Activated naive CD8-positive, alpha-beta T cell treated with anti-CD3 and anti-CD28 coated beads, Interleukin-2, amount 10 ng/mL, durations not matched to agents 7 days and 5 days (primary cell): ENCODE measurements at places on chromosomes 11 and 22.

DNA sequence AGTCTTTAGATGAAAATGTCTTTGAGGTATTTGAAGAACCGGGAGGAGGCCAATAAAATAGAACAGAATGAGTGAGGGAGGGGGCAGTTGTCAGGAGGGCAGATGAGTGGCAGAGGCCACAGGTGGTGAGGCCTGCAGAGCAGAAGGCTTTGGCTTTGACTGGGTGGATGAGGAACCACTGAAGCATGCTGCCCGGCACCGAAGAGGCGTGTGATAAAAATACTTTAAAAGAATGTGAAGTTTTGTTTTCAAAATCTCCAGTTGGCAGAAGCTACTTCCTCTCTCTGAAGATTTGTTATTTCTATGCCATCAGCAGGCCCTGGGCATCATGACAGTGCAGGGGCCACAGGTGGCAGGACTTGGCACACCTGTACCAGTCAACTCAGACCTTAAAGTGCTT is 6.3 kb downstream of the MS4A12 start:
- peaks cover 78% of the 10 kb centered on the region for H3K27me3 ChIP-seq
- H3K4me1 ChIP-seq, result peaks cover 3% of the 10 kb centered on the region
- no peak overlapping the region for H3K27ac ChIP-seq
- no peak overlapping the region for H3K4me3 ChIP-seq
- no peak for DNase-seq

DNA sequence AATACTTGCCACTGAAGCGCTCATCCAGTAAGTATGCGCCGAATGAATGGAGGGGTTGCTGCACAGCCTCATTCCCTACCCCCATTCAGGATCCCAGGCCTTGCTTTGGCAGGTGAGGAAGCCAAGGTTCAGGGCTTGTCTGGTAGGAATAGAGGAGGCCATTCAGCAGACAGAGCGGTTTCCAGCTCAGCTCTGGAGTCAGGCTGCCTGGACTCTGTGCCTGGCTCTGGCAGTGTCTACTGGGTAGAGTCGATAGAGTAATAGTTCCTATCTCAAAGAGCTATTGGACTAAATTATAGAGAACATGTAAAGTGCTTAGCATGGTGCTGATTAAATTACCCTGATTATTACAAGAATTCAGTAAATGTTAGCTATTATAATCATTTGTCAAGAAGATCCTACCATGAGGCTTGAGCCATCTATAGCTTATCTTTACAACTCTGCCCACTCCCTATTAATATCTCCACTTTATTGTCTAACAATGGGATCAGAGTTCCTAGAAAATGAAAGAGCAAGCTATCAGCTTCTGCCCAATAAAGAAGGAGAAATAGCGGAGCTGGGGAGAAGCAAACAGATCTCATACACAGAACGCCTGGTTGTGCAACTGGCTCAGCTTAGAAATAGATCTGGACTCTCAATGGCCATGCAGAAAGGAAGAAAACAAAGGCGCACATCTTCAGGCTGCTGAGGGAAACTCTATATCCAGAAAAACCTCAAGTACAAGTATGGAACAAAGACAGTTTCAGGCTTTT is 6.6 kb upstream of the SNX32 start:
- no peak overlapping the region for H3K4me3 ChIP-seq
- no peak overlapping the region for H3K27ac ChIP-seq
- peaks cover 8% of the 10 kb centered on the region for H3K4me1 ChIP-seq
- DNase-seq, result no peak

- DNase-seq, result no peak
- no peaks in the 10 kb centered on the region for H3K36me3 ChIP-seq
- H3K27ac ChIP-seq, result no peak overlapping the region
- H3K4me1 ChIP-seq, result no peaks in the 10 kb centered on the region
- no peak overlapping the region for H3K4me3 ChIP-seq
These were observed 237.5 kb downstream of the MIAT start for GRCh38 chr22:26894766-26895485.

DNA sequence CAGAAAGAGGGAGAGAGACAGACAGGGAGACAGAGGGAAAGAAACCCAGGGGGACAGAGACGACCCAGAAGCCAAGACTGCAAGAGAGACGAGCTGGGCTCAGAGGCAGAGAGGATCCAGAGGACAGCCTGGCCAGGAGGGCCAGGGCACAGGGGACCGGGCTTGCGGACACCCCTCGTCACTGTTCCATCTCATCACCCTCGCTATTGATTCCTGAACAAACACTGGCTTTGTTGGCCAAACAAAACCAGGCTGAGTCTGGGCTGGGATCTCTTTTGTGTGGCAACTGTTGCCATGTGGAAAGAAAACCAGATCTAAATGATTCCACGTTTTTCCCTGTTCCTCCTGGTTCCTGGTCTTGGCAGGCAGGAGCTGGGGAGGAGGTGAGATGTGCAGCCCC is 339.4 kb downstream of the MN1 start:
- H3K36me3 ChIP-seq, result no peaks in the 10 kb centered on the region
- no peaks in the 10 kb centered on the region for H3K27me3 ChIP-seq
- no peaks in the 10 kb centered on the region for H3K4me1 ChIP-seq
